HS-5 (cell line): ENCODE measurements at places on chromosomes 12 and 14.

DNA sequence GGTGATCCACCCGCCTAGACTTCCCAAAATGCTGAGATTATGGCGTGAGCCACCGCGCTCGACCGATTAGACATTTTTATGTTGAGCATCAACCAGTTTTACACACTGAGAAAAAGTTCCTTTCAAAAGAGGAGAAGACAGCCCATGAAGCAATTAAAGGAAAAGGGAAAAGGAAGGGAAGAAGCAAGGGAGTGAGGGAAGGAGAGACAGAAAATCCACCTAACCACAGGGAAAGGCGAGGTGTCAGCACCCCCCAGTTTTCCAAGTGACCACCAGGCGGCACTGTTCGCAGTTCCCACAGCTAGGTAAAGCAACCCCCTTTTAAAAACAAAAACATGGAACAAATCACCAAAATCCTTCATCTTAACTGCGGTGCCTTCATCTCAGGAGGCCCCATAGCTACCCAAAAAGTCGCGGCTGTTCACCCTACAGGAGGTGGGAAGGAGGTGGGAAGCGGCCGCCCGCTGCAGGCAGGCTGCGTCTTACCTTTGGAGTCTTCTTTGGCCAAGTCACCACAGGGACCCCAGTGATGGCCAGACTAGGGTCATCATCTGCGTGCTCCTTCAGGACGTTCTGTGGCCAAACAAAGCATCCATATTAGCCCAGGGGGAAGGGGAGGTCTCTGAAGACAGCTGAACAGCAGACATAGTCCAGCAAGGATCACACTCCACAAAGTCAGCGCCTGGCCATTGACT is 86.6 kb downstream of the KDM2B start:
- DNase-seq, result no peak

DNA sequence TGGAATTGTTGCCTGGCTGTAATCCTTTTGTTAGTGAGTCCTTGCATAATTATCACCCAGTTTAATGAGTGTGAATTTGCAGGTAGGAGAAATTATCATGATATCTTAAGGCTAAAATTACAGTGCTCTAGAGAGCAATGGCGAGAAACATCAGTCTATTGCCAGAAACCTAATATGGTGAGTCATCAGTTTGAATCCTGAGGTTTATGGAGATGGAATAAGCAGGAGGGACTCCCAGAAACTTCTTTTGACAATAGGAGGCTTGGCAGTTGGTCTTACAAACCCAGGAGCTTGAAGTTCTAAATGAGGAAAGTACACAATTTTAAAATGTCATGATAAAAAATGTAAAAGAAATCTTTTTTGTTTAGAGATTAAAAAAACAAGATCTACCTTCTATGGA is 31.5 kb upstream of the CRADD start:
- DNase-seq, result no peak

DNA sequence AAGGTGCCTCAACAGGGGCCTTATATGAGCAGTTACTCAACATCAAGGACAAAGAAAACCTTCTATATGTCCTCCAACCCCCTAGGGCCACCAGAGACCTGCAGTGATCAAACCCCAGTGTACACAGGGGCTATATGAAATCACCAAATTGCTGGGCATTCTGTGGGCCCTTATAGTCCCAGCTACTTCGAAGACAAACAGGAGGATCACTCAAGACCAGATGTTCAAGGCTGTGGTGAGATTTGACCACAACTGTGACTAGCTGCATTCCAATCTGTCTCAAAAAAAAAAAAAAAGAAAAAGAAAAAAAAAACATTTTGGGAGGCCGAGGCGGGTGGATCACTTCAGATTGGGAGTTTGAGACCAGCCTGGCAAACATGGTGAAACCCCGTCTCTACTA is 51.0 kb upstream of the PRB2 start:
- DNase-seq, result peak; percentile 41

- DNase-seq, result no peak
Observed at GRCh38 chr14:64062381-64063115, 209.7 kb downstream of the SYNE2 start.

DNA sequence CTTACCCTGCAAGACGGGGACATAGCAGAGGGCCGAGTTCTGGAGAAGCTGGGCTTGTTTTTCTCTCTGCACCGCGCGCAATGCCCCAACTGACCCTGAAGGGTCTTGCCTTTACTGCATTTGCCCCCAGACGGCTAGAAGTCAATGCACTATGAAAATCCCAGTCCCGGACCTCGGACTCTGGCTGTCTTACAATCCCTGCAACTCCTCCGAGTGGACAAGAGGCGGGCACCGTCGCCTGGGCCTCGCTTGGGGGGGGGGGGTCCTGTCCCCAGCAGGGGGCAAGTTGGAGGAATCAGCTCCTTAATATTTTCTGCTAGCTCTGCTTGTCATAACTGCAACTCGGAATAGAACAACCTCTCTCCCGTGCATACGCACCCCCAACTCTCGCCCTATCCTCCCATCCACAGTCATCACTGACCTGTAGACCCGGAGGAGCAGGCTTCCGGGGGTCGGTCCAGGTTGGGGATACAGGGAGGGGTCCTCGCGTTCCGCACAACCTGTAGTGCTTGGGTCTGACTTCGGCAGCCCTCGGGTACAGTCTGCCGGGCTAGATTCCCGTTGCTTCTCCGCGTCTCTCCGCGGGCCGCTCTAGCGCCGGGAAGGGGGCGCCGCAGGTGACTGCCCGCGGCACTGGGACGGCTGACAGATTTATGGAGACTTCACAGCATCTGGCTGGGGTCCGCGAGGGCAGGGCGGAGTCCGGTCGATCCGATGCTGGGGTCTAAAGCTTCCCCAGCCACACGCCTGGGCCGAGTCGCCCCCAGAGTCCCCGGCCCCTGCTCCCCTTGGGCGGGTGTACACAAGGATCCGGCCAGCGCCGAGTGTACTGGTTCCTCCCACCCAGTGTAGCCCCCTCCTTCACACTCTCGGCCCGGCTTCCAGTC is 3.3 kb upstream of the PAX9 start:
- DNase-seq, result no peak

- DNase-seq, result no peak
Observed at GRCh38 chr14:76923431-76924370, 97.5 kb downstream of the LRRC74A start.

GRCh38 chr12:57340104-57340503 is 89.1 kb upstream of the STAC3 start:
- no peak for DNase-seq

DNA sequence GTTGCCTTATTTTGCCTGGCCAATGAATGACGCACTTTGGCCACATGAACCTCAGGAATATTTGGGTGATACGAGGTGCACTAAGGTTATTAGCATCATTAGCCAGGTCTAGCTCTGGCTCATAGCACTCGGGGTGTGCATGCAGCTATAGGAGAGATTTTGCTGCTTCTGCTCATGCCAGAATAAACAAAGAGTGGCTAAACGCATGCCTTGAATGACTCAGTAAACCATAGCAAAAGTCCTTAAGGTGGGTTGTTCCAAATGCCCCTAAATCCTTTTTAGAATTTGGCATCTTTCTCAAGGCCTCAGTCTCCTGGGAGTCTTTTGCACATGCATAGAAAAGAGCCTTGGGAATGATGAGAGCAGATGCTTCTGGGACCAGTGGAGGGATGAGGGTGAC is 343.7 kb upstream of the FKBP4 start:
- no peak for DNase-seq

DNA sequence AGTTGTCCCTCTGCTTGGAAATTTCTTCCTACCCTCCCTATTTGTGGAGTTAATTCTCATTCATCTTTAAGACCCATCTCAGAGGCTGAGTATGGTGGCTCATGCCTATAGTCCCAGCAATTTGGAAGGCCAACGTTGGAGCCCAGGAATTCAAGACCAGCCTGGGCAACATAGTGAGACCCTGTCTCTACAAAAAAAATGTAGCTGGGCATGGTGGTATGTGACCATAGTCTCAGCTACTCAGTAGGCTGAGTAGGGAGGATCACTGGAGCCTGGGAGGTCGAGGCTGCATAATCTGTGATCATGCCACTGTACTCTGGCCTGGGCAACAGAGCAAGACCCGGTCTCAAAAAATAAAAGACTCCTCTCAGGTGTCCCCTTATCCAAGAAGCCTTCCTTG is 125.1 kb downstream of the SUDS3 start:
- DNase-seq, result no peak
